ENCODE measurements at places on chromosomes 16 and 17.

GRCh38 chr16:20889625-20890275, 10.4 kb downstream of the DCUN1D3 start:
- DNase-seq: no peak

- no peak for DNase-seq
Measured at GRCh38 chr16:80570106-80570478, 29.3 kb downstream of the DYNLRB2 start.

DNA sequence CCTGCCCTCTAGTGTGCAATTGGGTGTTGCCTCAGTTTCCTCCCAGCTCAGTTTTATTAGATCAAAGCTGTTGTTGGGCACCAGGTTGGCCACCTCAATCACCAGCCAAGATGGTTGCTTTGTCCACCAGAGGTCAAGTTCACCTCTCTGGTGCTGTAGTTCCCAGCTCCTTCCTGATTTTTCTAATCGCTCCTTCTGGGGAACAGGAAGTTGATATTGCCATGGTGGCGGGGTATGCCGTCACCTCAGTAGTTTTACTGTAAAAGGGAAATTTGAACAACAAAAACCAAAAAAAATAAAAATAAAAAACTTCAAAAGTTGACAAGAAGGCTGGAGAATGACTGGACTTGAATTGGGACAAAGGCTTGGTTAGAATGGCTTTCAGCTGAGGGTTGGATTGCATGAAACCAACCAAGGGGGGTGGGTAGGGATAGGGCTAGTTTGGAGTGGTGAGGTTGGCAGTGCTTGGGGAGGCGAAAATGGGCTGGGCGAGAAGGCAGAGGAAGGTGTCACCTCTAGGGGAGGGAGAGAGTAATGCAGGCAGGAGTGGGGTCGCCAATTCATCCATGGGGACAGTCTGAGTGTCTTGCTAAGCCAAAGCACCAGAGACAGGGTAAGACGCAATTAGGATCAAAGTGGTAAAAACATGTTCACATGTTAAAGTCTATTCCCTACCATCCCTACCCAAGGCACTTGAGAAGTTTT, 6.2 kb downstream of the EFNB3 start:
- no peak for DNase-seq

DNA sequence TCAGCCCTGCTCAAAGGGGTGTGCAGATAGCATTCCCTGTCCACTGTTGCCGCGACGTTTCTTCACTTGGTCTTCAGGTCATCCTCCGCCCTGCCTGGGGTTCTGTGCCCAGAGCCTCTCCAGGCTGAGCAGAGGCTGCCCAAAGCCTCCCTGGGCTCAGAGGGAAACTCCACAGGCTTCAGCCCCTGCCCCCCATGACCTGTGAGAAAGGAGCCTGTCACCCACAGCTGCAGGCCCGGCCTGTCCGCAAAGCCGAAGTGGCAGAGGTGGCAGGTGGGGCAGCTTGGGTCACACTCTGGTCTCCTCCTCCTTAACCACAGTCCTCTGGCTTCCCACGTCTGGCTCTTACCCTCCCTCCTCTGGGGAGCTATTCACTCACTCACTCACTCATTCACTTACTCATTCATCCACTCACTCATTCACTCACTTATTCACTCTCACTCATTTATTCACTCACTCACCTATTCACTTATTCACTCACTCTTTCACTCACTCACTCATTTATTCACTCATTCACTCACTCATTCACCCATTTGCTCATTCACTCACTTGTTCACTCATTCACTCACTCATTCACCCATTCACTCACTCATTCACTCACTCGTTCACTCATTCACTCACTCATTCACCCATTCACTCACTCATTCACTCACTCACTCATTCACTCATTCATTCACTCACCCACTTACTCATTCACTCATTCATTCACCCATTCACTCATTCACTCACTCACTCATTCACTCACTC, 7.1 kb upstream of the CPSF4L start:
- DNase-seq: no peak

DNA sequence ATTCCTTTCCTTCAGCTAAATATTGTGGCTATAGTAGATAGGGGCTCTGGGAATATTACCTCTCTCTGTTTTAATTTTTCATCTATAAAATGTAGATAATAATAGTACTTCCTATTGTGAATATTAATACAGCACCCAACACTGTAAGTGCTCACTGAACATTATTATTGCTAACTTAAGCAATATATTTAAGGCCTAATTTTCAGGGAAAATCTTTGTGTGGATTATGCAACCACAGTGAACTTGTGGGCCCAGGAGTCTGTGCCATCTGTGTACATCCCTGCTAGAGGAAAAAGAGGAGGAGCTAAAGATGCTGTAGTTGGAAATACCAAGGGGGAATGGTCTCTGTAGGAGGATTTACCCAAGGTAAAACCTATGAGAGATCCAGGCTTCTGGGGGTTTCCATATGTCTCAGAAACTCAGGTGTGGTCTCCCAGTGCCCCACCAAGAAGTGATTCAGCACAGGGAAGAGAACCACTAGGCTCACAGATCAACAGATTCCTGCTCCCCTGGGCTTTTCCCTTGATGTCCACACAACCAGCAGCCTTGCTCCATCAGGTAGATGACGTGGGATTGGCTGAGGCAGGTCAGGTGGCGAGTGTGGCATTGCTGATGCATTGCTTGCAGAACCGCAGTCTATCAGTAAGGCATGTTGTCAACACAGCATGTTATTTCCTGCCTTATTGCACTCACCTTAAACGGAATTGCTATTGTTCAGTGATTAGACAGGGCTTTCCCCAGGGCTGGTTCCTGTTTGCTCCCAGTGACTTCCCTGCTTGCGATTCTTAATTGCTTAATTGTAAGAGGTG, 1.6 kb upstream of the N4BP1 start:
- peak; percentile 49 for DNase-seq

DNA sequence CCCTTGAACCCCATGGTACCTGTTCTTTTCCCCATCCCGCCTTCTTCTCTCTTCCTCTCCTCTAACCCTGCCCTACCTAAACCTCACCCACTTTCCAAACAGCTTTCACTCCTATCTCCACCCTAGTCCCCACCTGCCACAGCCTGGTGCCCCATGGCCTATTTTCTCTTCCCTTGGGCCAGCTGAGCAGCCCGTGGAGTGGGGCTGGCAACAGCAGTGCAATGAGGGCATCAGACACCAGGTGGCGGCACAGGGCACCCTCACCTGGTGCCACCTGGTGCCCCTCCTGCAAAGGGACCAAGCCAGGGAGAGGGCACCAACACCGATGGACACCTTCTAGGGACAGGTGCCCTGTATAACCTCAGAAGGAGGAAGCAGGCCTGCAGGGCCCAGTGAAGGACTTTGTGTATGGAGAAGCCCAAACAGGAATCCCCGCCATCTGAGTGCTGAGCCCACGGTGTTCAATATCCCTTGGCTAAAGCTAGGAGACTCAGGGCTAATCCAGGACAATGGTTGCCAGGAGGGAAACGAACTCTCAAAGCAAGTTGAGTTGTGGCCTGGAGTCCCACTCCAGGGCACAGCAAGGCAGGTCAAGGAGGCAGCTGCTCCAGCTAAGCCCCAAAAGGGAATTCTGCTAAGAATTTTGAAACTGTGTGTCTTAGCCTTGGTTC, 4.0 kb upstream of the ABCC3 start:
- peak; percentile 40 for DNase-seq

GRCh38 chr17:61398721-61399130, 917 bp upstream of the TBX2 start:
- DNase-seq: no peak

GRCh38 chr17:8222380-8222629, 11.9 kb upstream of the AURKB start:
- DNase-seq: no peak

DNA sequence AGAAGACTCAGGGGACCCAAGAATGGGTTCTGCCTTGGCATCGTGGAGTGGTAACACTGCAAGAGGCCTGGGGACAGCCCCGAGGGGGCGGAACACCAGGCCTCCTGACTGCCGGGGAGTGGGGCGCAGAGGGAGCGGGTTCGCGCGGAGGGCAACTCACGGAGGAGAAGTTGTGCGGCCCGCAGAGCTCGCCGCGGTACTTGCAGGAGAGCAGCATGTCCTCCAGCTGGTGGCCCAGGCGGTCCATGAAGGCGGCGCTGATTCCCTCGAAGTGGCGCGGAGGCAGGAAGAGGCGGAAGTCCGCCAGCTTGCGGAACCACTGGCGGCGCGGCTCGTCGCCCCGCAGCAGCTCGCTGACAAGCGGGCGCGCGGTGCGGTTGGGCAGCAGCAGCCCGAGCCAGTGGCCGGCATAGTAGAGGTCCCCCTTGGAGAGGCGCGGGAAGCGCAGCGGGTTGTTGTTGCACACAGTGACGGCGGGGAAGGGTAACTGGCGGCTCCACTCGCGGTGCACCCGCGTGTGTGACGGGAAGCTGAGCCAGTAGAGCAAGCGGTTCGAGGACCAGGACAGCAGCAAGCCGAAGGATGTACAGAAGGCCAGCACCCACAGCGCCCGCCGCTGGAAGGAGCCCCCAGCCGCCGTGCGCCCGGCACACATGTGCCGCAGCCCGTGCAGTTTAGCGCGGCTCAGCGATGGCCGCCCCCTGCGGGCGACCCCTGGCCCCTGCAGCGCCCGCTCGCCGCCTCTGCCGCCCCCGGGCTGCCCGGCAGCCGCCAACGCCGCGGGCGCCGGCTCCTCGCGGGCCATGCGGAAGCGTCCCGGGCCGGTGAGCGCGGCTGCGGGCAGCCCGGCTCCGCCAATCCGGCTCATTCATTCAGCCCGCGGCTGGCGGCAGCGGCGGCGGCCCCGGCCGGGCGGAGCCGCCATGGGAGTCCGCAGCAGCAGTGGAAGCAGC, 1.6 kb downstream of the ASIC2 start:
- no peak for DNase-seq

DNA sequence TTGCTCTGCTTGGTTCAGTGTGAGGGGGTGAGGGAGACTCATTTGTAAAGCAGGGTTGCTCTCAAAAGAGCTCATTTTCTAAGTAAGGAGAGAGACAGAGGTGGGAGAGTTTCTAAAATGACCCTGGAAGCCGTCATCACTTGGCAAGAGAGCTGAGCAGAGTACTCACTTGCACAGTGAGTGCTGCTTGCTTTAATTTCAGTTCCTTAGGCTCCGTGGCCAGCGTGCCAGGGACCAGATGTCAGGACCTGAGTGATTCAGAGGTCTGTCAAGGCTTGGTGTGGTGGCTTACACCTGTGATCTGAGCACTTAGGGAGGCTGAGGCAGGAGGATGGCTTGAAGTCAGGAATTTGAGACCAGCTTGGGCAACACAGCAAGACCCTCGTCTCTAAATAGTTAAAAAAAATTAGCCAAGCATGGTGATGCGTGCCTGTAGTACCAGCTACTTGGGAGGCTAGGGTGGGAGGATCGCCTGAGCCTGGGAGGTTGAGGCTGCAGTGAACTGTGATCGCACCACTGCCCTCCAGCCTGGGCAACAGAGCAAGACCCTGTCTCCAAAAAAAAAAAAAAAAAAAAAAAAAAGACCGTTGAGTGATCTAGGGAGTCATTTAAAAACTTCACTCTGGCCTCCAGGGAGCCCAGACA, 10.7 kb downstream of the ZNF205 start:
- no peak for DNase-seq

DNA sequence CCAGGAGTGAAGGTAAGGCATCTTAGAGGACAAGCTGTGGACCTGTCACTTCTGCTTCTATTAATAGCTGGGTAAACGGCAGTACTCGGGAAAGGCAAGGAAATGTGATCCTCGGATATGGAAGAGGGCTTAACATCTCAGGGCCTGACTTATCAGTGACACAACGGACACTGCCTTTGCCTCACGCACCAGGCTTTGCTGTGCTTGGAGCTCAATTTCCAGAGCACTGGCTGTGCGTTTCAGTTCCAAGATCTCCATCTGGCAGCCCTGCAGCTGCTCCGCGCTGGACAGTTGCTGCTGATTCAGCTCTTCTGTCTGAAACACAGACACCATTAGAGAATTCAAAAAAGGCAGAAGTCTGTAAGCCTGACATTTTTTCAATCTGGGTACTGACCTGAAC, 3.5 kb downstream of the KRT40 start:
- DNase-seq: no peak

- no peak for DNase-seq
Measured at GRCh38 chr17:27268394-27269085, 25.4 kb upstream of the WSB1 start.

DNA sequence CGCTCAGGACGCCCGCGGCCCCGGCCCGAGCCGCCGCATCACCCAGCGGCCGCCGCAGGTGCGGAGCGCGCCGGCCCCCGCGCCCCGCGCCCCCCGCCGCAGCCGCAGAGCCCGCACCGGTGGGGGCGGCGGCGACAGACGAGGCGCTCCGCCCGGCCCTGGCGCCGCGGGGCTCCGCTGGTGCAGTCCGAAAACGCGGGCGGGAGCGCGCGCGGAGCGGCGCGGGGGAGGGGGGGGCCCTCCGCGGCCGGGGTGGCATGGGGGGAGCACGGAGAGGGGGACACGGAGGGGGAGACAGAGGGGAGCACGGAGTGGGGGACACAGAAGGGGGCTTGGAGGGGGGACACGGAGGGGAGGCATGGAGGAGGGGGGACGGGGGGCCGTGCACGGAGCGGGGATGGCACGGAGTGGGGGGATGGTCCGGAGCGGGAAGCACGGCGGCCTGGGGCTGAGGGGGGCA, at the start of gene AATK:
Gene AATK, minus strand, starts transcription at position 189 of the 460 bp plus-strand sequence. CDS start 229 bp downstream, outside the sequence.
- no peak for DNase-seq

DNA sequence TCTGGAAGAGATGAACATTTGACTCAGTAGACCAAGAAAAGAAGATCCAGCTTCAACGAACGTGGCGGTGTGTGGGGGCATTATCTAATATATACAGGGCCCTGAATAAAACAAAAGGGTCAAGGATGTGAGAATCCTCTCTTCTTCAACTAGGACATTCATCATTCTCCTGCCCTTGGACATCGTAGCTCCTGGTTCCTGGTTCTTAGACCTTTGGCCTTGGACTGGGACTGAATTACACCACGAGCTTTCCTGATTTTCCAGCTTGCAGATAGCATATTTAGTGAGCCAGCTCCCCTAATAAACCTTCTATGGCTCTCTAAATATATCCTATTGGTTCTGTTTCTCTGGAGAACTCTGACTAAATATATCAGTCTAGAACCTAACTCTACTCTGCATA, 29.5 kb upstream of the HELZ start:
- DNase-seq: no peak

- no peak for DNase-seq
Measured at GRCh38 chr17:42087042-42087701, 11.1 kb downstream of the ZNF385C start.

DNA sequence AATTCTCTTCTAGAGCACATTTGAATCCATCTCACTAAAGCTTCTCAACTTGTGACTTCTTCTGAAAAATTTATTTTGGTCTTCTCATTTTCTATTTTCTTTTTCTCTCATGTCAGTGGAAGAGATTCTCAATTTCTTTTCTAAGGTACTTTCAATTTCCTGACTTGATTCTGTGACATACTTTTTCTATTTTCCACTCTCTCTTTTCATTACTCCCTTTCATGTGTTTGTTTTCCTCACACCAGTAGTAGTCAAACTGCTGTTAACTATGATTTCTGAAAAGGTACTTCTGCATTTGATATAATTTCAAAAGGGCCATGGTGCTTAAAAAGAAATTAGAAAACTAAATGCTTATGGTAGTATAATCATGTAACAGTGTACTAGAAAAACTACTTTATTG, 41.9 kb downstream of the NFAT5 start:
- no peak for DNase-seq

GRCh38 chr16:10332775-10333174, 53.1 kb upstream of the ATF7IP2 start:
- DNase-seq: no peak

- no peak for DNase-seq
Measured at GRCh38 chr16:84559311-84559932, 55.0 kb upstream of the MEAK7 start.
